WTC11 (cell line): ENCODE measurements at places on chromosomes 4 and X.

DNA sequence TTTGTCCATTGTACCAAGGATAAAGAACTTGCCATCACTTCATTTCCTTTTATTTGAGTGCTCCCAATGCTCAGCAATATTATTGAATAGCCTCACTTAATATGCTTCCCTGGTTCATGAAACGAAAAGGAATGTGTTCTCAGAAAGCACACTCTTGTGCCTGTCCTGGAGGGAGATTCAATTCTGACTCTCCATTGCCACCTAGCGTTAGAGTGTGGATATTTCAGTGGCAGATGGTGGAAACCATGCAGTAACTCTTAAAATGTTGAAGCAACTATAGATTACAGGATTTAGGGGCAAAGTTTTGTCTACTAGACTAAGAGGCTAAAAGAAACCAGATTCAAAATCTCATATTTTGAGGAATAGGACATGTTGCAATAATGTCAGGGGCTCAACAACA, 36.0 kb downstream of the GAB3 start:
- DNase-seq, result peak; percentile 36
- no peaks in the 10 kb centered on the region; the same call in 1 of the 2 replicates for H3K27me3 ChIP-seq
- H3K27ac ChIP-seq, result no peak overlapping the region
- H3K4me3 ChIP-seq, result no peak overlapping the region

GRCh38 chrX:30141966-30142365, 73.4 kb upstream of the MAGEB2 start:
- H3K4me1 ChIP-seq, result peaks cover 3% of the 10 kb centered on the region; the same call in 1 of the 2 replicates
- DNase-seq, result peak; percentile 12
- no peak overlapping the region for H3K4me3 ChIP-seq
- no peaks in the 10 kb centered on the region for H3K36me3 ChIP-seq
- no peak overlapping the region for H3K27ac ChIP-seq
- H3K27me3 ChIP-seq, result no peaks in the 10 kb centered on the region

DNA sequence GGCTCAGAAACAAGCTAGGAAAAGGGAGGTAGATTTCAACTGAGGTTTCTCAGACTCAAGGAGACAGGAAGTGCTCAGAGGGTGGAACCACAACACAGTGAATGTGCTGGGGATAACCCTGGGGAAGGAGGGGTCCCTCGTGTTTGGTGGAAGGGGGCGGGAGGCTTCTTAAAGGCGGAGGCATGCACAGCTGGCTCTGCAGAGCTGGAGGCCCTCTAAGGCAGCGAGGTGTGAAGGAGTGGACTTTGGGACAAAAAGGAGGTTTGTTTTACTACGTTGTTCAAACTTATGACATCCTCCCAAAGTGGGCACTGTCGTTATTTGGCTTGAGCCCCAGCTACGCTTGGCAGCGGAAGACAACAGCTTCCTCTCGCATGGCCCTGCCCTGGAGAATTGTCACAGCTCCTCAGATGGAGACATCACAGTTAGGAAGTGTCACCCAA, 21.7 kb upstream of the MTM1 start:
- H3K4me3 ChIP-seq, result no peak overlapping the region
- no peak for DNase-seq
- no peaks in the 10 kb centered on the region for H3K36me3 ChIP-seq
- H3K27ac ChIP-seq, result no peak overlapping the region
- H3K4me1 ChIP-seq, result peaks cover 17% of the 10 kb centered on the region

GRCh38 chr4:174406383-174406782, 115.9 kb downstream of the HPGD start:
- H3K27me3 ChIP-seq, result peaks cover 5% of the 10 kb centered on the region; the same call in 1 of the 2 replicates
- no peak overlapping the region for H3K27ac ChIP-seq
- no peaks in the 10 kb centered on the region for H3K36me3 ChIP-seq
- DNase-seq, result no peak
- H3K4me1 ChIP-seq, result peaks cover 38% of the 10 kb centered on the region
